ENCODE measurements at places on chromosomes 6 and 20. TPM values are rescaled to one million over a fixed set of nuclear protein-coding genes. Genes with fewer than 3 reads are reported as not detected.

PPP2R5D gene
- 56.6 TPM for total RNA-seq

TRIM38 gene
- total RNA-seq: 10.0 TPM

MYH7B gene
- total RNA-seq: under 0.01 TPM

ZC2HC1B gene
- not detected for total RNA-seq

AVP gene
- total RNA-seq: not detected

BEND6 gene
- 9.6 TPM for total RNA-seq

Measured in subcutaneous preadipocyte (primary cell).